ENCODE measurements at places on chromosomes 13 and 19. TPM values are rescaled to one million over a fixed set of nuclear protein-coding genes. Genes with fewer than 3 reads are reported as not detected.

DNA sequence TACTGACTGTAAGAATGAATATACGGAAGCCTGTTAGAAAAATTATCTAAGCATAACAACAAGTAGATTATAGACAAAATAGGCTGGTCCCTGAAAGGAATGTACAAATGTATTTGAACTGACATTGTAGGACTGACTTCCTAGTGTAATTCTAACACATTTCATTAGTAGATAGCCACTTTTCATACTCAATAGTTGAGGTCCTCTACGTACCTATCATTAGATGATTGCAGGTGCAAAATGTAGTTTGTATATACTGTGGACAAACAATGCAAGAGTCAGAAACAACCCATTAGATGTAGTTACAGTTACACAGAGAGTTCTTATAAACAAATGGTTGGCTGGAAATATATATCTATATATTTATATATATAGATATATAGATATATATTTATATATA lies 402.3 kb upstream of the SLITRK6 start:
- no peak for DNase-seq

DNA sequence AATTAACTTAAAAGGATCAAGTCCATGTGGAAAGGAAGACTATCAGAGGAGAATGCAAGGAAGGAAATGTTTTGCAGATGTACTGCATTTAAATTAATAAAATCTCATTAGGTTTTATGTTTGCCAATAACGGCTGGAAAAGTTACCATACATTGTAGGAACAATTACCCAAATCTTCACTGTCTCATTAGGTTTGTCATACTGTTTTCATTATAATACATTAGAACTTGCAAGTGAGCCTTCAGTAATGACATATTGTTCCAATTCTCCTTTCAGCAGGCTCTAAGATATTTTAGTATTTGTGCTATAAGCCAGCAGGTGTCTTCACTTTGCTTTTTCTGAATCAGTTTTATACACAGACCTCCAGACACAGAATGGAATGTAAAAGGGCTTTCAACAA lies 661.6 kb upstream of the KLHL1 start:
- no peak for DNase-seq

DNA sequence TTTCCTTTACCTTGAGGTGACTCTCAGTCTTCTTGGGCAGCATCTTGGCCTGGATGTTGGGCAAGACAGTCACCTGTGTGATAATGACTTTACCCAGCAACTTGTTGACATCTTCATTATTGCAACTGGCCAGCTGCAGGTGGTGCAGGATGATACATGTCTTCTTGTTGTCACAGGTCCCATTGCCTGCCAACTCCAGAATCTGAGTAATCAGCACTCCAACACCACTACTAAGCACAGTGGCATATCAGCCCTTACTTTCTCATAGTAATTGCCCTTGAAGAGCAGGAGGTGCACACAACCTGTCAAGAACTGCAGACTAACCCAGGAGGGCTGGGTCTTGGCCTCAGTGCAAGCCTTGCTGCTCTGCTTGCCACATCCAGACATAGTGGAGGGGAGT lies 57.8 kb downstream of the CCNA1 start:
- no peak for DNase-seq

- no peak for DNase-seq
These were observed 29.7 kb downstream of the OLFM2 start for GRCh38 chr19:9906475-9907087.

GRCh38 chr19:11125994-11126685 lies 29.4 kb downstream of the SPC24 start:
- peak; percentile 60 for DNase-seq

- no peak for DNase-seq
These were observed 5.9 kb downstream of the RTBDN start for GRCh38 chr19:12828494-12828893.

DNA sequence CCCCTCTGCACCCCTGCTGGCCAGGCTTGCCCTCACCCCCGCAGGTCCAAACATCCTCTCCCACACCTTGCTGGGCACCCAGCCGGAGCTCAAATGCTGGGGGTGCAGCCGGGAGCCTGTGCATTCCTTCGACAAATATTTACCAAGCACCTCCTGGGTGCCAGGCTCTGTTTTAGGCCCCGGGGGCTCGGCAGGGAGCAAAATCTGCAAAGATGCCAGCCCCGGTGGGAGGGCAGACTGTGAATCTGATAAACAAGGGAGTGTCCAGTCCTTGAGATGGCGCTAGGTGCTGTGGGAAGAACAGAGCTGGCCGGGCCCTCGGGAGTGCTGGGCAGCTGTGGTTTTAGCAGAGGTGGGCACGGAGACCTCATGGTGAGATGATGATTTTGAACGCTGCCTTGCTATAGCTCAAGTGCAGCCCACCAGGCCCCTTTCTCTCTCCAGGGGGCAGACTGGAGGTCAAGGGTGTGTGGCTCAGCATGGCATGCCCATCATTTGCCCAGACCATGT lies 10.6 kb downstream of the NFIX start:
- DNase-seq, result no peak

GRCh38 chr19:46124638-46125115 lies at the start of gene IGFL3:
IGFL3 (minus strand) TSS chr19:46124688; CDS start chr19:46124649, 39 bp downstream.
- DNase-seq, result no peak

DNA sequence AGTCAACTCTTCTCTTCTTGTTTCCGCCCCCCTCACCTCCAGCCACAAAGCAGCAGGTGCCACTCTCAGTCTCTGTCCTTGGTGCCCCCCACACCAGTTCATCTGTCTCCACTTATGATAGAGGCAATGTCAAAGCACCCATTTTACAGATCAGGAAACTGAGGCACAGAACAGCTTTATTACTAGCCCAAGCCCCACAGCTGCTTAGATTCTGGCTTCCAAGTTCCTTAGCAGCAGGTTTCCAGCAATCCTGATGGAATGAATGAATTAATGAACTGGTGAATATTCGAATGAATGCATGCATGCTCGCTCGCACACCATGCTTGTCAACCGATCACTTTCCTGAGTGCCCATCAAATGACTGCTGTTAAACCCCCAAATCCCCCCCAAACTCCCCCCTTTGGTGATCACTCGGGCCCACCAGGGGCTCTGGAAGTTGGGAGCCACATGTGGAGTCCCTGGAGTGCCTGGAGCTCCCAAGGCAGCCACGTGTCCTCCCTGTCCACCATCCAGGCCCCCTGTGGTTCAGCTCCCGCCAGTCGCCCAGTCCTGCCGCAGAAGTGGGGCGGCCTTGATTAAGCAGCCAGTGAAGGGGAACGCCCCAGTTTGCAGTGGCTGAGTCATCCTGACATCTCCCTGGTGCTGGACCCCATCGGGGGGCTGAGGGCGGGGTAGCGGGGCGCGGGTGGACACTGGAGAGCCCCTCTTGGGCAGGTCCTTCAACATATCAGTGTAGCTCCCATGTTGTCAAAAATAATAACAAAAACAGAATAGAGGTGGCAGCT lies 6.8 kb downstream of the PTPRS start:
- DNase-seq, result no peak

- DNase-seq, result no peak
These were observed 14.5 kb downstream of the FFAR2 start for GRCh38 chr19:35462476-35462953.

GRCh38 chr13:26836626-26837025 lies 76.0 kb upstream of the GPR12 start:
- DNase-seq, result no peak

DNA sequence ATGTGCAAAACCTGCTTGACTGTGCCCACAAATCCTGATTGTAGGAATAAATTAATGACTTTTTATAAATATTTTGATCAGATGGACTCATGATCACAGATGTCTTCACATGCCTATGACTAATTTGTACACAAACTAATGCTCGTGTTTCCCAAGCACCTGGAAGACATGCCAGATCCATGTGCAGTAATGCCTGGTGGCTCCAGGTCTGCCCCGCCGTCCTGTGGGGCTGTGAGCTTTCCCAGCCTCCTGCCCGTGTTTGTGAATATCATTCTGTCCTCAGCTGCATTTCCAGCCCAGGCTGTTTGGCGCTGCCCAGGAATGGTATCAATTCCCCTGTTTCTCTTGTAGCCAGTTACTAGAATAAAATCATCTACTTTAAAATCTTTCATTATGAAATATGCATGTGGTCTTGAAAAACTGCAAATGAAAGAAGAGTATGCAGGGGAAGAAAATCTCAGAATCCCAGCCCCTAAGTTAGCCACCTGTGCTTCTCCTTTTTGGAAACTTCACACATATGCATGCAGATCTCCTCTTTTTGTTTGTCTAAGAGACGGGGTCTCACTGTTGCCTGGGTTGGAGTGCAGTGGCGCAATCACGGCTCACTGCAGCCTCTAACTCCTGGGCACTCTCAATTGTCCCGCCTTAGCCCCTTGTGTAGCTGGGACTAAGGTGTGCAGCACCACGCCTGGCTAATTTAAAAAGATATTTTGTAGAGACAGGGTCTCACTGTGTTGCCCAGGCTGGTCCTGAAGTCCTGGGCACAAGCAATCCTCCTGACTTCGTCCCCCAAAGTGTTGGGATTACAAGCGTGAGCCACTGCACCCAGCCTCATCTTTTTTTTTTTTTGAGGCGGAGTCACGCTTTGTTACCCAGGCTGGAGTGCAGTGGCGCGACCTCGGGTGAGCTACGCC lies 6.2 kb downstream of the RPL28 start:
- no peak for DNase-seq

- no peak for DNase-seq
These were observed 36.3 kb downstream of the FLT1 start for GRCh38 chr13:28458608-28459007.

Gene WASF3
- 18.9 TPM for total RNA-seq

Gene WBP4
- total RNA-seq, result 9.2 TPM

Gene CEACAM20
- not detected for total RNA-seq

Gene GPC5
- 2.7 TPM for total RNA-seq

Gene ADGRE2
- 0.45 TPM for total RNA-seq

Gene MBD3L3
- total RNA-seq, result not detected

Gene NCAN
- total RNA-seq, result 0.02 TPM

Gene KCNC3
- 57.7 TPM for total RNA-seq

Gene CACTIN
- 39.2 TPM for total RNA-seq

Gene ZNF555
- 12.9 TPM for total RNA-seq
